Stimulated activated CD8-positive, alpha-beta memory T cell treated with anti-CD3 and anti-CD28 coated beads, Interleukin-7, amount 100 ng/mL, for 1 hour (primary cell): ENCODE measurements at places on chromosomes 7 and 10.

DNA sequence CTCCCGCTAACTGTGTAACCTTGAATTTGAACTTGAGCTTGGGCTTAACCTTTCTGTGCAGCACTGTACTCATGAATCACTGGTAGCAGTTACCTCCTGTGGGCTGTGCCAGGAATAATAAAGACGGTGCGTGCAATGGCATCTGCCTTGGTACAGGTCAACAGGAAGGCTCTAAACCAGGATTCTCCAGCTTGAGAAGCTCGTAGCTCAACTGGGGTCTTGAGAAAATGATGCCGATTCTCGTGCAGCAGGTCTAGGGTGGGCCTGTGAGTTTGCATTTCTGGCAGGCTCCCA lies 112.5 kb upstream of the ANLN start:
- DNase-seq = no peak

DNA sequence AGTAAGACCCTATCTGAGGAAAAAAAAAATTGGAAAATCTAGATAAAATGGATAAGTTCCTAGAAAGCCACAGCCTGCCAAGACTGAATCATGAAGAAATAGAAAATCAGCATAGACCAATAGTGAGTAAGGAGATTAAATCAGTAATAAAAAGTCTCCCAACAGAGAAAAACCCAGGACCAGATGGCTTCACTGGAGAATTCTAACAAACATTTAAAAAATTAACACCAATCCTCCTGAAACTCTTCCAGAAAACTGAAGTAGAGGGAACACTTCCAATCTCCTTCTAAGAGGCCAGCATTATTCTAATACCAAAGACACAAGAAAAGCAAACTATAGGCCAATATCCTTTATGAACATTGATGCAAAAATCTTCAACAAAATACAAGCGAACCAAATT lies 8.8 kb upstream of the LIMK1 start:
- DNase-seq = no peak

- DNase-seq = no peak
These were observed 10.9 kb upstream of the BHLHA15 start for GRCh38 chr7:98200364-98200763.

GRCh38 chr10:65805993-65806392 lies 1119.8 kb upstream of the LRRTM3 start:
- DNase-seq = no peak

- no peak for DNase-seq
These were observed 5.0 kb upstream of the WBP1L start for GRCh38 chr10:102738692-102739121.

- no peak for DNase-seq
These were observed 28.7 kb downstream of the CHST15 start for GRCh38 chr10:124064676-124065075.

- DNase-seq = no peak
These were observed 738 bp downstream of the ETV1 start for GRCh38 chr7:13988731-13989125.

GRCh38 chr7:25075459-25075858 lies 49.6 kb downstream of the CYCS start:
- DNase-seq = no peak

DNA sequence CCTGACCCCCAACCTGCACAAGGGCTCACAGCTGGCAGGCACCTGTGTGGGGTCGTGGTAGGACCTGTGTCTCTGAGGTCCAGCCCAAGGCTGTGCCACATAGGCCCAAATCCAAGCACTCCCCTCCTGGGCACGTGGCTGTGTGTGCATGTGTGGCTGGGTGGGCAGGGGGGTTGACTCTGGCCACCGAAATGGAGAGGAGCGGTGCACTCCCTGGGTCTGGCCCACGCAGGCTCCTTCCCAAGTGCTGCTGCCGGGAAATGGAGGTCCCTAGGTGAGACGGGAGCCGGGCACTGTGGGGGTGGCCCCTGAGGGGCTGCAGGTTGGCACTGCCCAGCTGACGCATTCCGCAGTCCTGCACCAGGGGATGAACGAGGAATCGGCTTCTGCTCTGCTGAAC lies 528.1 kb downstream of the DNAJB6 start:
- no peak for DNase-seq

- DNase-seq = no peak
These were observed 40.2 kb upstream of the FRMD4A start for GRCh38 chr10:14370894-14371293.

GRCh38 chr7:28575241-28575643 lies 162.9 kb downstream of the CREB5 start:
- no peak for DNase-seq
